Neuronal stem cell (in vitro differentiated cells): ENCODE measurements at places on chromosomes 2 and 18.
A peak's percentile ranks its signal among the peaks of the same experiment; 100 is the strongest.

- no peak for DNase-seq
These were observed 2.0 kb upstream of the FAM117B start for GRCh38 chr2:202632682-202633290.

DNA sequence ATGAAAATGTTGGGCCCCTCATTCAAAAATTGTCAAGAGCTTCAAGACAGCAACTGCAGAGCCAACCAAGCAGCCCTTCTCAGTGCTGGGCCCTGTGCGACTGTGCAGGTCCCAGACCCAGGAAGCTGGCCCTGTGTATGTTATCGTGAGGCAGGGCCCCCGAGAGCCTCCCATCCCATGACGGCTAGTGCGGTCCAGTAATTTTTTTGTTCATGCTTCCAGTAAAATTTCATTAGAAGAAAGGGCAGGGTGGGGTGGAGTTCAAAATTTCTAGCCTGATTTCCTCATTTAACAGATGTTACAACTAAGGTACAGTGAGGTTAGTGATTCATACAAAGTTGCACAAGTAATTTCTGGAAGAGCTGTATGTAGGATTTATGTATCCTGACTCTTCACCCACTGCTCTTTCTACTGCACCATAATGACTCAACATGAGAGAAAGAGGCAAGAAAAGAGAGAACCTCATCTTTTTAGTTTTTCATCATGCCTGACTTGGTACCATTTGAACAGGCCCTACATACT lies 105.5 kb downstream of the ZEB2 start:
- DNase-seq = no peak

DNA sequence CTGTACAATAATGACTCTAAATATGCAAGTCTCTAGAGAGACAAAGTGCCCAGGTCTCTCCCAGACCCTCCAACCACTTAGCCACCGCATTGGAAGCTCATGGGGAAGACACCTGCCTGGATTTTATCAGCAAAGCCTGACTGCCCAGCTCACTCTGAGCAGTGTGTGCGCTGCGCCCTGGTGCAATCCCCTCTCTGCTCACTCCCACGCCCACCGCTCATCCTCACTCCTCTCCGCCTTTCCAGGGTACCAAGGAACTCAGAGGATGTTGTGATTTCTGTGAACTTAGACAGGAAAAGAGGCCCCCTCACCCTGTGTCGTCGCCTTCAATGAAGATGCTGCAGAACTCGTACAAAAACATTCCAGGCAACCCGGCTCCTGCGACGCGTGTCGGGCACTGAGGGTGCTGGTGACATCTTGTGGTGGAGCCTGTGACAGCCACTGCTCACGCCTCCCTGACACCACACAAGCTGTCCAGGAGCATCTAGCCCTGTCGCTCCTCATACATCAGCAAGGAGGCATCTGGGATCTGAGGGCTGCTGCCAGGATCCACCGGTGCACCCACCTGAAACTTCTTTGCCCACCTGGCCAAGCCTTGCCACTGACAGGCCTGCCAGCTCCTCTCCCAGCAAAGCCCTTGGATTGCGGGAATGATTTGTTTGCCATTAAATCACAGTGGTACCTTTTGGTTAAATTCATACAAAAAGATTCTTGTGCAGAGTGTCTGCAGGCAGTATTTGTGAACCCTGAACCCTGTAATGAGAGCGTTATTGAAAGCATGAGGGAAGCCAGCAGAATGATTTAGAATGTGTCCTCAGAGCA lies 220.4 kb downstream of the ZNF516 start:
- peak; percentile 40 for DNase-seq

GRCh38 chr2:12577091-12577490 lies 139.6 kb upstream of the TRIB2 start:
- no peak for DNase-seq

GRCh38 chr2:13968811-13969210 lies 663.7 kb upstream of the LRATD1 start:
- no peak for DNase-seq

- peak; percentile 72 for DNase-seq
These were observed at the start of gene ASAP2 for GRCh38 chr2:9205963-9206948. Gene ASAP2 (plus strand): TSS chr2:9206812. CDS start chr2:9207105, 293 bp downstream.

GRCh38 chr2:72539071-72539552 lies 286.7 kb downstream of the EXOC6B start:
- DNase-seq = no peak

DNA sequence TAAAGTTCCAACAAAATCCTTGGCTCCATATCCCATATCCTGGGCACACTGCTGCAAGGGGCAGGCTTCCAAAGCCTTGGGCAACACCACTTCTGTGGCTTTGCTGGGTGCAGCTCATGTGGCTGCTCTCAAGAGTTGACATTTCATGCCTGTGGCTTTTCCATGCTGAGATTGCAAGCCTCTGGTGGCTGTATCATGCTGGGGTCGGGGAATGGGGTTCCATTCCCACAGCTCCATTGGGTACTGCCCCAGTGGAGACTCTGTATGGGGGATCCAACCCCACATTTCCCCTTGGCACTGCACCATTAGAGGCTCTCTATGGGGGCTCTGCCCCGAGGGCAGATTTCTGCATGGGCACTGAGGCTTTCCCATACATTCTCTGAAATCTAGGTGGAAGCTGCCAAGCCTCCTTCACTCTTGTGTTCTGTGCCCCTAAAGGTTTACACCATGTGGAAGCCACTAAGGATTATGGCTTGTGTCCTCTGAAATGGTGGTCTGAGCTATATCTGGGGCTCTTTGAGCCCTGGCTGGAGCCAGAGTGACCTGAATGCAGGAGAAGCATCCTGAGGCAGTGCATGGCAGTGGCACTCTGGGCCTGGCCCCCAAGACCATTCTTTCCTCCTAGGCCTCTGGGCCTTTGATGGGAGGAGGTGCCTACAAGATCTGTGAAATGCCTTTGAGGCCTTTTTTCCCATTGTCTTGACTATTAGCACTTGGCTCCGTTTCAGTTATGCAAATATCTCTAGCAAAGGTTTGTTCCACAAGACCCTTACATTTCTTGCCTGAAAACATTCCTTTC lies 107.9 kb downstream of the PTGR3 start:
- DNase-seq = no peak

DNA sequence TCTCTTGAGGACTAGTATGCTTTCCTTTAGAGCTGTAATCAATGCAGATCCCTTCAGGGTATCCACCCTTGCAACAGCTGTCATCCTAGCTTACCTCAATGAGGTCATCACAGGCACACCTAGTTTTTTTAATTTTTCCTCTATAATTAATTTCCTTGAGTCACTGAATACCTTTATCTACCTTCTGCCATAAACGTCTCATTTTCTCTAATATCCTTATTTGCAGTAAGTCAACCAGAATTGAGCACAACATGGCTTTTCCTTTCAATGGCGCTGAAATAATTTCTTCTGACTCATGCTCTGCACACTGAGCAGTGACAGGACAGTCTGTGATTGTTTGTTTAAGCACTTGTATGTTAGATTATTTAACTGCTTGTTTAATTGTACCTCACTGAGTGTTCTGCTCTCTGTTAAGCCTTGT lies 49.4 kb downstream of the ETAA1 start:
- no peak for DNase-seq

- no peak for DNase-seq
These were observed 26.4 kb downstream of the SLC4A1AP start for GRCh38 chr2:27690052-27690451.

DNA sequence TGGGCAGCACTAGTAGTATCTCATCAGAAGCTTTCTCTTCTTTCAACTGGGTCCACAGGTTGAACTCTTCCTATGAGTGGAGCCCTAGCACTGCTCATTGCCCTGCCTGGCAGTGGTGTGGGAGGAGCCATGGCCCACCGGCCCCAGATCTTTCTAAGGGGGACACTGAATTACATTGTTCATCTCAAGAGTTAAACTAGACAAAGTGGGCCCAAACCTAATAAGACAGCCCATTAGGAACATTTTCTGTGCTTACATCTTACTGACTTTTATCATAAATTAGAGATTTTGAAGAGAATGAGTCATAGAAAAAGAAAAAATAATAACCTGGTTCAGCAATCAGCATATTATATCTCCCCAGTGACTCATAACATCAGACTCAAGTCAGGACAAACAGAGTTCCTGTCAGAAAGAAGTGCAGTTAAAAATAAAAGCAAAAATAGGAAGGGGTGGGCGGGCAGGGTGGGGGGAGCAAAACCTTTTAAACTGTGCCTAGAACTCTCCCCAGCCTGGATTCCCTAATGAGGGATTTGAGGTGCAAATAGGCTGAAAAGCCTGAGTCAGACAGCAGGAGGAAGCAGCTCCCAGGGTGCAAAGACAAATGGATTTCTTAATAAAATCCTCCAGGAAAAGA lies 161.6 kb upstream of the TRIB2 start:
- no peak for DNase-seq

GRCh38 chr2:144780983-144781382 lies 261.1 kb upstream of the ZEB2 start:
- no peak for DNase-seq

GRCh38 chr2:11805920-11806319 lies 59.5 kb downstream of the LPIN1 start:
- no peak for DNase-seq

DNA sequence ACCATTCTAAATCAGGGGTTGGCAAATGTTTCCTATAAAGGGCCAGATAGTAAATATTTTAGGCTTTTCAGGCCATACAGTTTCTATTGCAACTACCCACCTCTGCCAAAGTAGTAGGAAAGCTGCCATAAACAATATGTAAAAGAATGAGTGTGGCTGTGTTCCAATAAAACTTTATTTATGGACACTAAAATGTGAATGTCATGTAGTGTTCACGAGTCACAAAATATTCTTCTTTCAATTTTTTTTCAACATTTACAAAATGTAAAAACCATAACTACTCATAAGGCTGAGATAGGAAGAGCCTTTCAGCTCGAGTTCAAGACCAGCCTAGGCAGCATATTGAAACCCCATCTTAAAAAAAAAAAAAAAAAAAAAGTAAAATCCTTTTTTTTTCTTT lies 13.4 kb downstream of the KCNG3 start:
- DNase-seq = no peak
